COR-L47 (cell line): ENCODE measurements at places on chromosomes 2 and 18.

- no peak for DNase-seq
Measured at GRCh38 chr2:85584857-85585780, 888 bp downstream of the VAMP5 start.

DNA sequence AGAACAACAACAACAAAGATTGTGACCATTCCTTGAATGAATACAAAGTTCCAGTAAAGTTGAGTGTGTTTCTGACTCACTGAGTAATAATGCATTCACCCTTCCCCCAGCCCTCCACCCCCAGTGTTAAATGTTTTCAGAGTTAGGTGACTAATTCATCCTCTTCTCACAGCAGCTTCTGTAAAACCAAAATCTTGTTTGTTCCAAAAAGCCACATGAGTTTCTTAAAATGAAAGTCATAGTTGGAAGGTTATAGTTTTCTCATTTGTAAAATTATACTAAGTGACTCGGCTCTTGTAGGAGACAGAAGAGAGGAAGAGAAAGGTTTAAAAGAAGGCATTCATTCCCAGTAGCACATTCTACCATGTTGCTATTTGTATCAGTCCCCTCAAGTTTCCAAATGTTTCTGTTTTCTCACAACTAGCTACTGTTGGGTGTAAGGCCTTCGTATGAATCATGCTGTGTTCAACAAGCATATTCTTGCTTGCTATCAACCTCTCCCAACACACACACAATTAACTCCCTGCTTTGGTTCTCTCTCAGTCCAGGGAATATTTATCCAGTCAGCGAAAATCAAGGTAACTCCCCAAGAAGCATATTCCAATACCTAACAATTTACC lies 75.3 kb downstream of the MBD2 start:
- DNase-seq = no peak

DNA sequence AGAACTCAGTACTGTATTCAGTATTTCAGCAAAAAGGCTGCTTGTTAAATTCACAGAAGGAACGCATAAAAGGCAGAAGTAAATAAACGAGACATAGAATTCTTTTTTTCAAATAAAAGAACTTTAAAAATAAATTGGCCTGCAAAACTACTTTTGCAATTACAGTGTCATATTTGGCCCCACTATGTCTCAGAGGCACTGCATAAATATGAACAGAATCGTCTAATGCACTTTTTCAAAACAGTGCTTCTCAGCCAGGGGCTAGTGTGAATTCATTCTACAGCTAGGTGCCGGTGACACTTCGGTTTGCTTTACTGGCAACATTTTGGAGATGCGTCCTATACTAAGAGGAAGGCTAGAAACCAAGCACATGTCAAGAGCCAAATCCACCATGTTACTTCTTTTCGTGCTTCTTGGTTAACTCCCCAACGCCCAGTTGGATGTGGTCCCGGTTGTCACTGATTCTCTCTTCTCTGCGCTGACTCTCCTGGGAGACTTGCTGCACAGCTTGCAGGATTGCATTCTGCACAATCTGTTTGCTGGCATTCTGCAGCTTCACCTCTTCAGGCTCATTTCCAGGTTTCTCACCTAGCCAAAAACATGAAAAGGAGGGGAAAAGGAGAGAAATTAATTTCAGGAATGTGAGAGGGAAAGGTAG lies 51.8 kb downstream of the AKAIN1 start:
- DNase-seq = no peak

GRCh38 chr2:240781471-240782220 lies 38.4 kb downstream of the KIF1A start:
- no peak for DNase-seq

DNA sequence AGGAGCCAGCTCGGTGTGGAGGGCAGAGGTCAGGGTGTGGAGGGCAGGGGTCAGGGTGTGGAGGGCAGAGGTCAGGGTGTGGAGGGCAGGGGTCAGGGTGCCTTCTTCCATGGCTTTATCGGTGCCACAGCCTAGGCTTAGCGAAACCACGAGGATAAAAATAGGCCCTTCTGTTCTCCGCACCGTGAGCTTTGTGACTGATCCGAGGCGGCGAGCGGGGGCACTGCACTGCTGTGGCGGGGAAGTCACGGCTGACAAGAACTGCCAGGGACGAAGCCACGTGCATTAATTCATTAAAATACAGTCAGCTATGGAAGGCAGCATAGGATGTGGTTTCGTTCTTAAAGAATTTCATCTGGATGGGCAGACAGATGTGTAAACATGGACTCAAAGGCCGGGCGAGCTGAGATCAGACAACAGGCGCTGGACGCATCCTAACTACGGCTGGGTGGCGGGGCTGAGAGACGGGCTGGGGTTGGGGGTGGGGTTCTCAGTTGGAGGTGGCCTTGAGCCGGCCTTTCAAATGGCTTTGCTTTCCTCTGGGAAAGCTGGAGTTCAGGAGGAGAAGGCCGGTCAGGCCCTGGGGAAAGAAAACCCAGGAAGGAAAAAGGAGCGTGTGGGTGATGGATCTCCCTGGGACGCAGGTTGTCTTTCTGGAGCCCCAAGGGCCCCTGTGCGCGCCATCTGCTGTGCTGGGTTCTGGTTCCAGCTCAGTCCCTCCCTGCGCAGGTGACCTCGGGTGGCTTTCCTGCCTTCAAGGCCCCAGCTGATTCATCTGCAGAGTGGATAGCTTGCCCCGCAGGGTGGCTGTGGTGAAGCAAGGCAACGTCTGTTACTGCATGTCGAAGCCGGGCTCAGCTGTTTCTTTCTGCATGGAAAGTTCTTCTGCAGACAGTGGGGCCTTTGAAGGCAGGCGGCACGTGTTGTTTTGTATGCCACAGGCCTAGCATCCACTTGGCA lies 958 bp upstream of the ALLC start:
- no peak for DNase-seq

- DNase-seq = no peak
Measured at GRCh38 chr2:182259629-182260150, 167.1 kb downstream of the PDE1A start.

DNA sequence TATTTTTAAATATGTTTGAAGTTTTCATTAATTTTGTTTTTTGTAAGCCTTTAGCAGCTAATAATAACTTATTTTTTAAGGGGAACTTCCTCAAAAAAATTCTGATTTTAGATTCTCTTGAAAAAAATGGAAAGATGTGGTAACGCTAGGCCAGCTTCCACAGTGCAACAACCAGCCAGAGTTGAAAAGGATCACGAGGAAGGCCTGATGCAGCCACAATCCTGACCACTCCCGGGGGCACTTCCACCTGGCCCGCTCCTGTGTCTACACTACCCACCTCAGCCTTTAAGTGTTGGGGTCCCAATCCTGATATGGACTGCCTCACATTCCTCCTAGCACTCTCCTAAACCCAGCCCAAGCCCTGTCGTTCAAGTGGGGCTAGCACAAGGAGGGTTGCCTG lies 101.1 kb downstream of the TMEM17 start:
- DNase-seq = no peak

- DNase-seq = no peak
Measured at GRCh38 chr2:55001716-55002115, 48.5 kb downstream of the RTN4 start.

DNA sequence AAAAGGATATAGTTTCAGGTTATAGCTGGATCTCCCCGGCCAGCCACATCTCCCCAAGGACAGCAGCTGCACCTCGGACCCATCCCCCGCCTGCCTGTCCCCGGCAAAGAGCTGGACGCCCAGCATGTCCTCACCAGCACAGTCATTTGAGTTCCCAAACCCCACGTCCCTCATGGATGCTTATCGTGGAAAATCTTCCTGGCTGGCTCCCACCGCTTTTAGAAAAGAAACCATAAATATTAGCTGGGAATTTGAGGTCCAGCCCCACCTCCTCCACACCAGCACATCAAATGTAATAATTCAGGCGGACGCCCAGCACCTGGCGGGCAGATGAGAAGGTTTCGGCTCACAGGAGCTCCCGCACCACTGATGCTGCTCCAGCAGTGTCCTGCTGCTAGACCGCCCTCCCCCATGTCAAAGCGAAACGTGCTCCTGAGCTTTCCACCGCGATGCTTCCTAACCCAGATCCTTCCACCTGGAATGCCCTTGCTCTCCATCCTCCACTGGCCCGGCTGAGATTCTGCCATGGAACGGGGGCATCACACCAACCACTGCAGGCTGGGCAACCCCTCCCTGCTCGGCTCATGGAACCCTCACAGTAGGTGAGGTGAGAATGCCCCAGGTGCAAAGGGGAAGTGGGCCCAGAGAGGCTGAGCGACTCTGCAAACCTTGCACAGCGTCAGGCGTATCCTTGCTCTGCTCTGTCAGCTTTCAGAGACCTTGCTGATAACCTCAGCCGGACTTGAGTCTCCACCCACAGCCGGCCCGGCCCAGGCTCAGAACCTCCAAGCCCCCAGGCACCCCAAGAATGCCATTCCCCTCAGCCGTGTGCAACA lies 71.5 kb upstream of the GPC1 start:
- no peak for DNase-seq

DNA sequence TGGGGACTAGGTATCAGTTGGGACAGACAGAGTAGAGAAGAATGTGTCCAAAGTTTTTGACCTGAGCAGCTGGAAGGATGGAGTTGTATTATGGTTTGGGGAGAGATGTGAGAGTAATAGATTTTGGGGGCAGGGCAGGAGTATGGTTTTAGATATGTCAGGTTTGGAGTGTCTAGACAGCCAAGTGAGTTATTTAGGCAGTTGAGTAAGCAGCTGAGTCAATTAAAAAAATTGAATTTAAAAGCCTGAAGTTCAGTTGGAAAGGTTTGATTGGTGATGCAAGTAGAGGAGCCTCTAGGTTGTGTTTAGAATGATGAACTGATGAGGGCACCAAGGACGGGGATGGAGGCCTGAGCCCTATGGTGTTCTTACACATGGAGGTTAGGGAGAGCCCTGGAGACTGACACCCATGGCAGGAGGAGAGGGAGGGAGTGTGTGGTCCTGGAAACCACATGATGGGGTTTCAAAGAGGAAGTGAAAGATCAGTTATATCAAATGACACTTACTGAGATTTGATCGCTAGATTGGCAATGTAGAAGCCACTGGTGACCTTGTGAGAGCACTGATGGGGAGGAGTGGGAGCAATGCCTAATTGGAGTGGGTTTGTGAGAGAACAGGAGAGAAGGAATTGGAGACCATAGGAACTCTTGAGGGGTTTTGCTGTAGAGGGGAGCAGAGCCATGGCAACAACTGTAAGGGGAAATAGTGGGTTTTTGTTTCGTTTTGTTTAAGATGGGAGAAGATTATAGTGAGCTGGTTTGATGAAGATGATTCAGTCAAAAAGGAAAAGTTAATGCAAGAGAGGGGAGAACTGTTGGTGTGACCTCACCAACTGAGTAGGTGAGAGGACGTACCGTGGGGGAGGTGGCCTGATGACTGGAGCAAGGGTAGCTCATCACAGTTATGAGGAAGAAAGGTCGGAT lies 10.3 kb downstream of the ITGA6 start:
- DNase-seq = no peak
